ENCODE measurements at places on chromosomes 5 and 9. TPM values are rescaled to one million over a fixed set of nuclear protein-coding genes. Genes with fewer than 3 reads are reported as not detected.

GRCh38 chr9:36980148-36980974 lies 53.7 kb downstream of the PAX5 start:
- peak; percentile 48 for DNase-seq

DNA sequence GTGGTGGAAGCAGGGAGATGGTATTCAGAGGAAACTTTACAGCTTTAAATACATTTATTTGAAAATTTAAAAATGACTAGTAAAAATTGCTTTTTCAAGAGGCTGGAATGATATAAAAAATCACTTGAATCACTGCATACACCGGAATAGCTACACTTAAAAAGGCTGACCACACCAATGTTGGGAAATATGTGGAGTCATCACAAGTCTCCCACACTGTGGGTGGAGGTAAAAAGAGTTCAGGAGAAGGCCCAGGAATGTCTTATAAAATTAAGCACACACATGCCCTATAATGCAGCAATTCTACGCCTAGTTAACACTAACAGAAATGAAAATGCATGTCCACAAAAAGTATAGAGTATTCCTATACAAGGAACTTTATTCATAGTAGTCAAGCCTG lies 198.1 kb downstream of the ROR2 start:
- DNase-seq: peak; percentile 66

GRCh38 chr5:143481697-143482531 lies 78.4 kb upstream of the NR3C1 start:
- no peak for DNase-seq

GRCh38 chr9:99416007-99416406 lies 193.9 kb downstream of the SEC61B start:
- DNase-seq: peak; percentile 56

Gene NUTM2F
- not detected for total RNA-seq

Gene GABBR2
- not detected for total RNA-seq
